Central memory CD4-positive, alpha-beta T cell (primary cell): ENCODE measurements at places on chromosomes 6 and 20.

DNA sequence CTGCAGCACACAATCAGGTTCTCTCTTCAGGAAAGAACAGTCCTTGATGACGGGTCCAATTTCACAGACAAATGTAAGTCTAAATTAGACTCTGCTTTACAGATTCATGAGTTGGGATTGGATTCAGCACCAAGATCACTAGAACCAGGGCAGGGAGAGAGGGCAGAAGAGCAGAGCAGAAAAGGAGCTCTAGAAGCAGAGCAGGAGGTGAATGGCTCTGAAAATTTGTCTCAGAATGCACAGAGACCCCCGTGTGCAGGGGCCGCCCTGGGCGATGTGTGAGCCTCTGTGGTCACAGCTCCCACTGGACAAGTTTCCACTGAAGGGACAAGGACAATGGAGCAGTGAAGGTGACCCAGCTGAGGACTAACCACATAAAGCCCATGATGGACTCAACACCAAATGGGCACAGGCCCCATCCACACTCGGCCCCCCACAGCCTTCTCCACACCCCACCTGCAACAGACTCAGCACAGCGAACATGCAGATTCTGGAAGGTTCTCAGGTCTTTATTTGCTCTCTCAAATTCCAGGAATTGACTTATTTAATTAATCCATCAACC is 3.5 kb downstream of the HLA-B start:
- no peak for DNase-seq

DNA sequence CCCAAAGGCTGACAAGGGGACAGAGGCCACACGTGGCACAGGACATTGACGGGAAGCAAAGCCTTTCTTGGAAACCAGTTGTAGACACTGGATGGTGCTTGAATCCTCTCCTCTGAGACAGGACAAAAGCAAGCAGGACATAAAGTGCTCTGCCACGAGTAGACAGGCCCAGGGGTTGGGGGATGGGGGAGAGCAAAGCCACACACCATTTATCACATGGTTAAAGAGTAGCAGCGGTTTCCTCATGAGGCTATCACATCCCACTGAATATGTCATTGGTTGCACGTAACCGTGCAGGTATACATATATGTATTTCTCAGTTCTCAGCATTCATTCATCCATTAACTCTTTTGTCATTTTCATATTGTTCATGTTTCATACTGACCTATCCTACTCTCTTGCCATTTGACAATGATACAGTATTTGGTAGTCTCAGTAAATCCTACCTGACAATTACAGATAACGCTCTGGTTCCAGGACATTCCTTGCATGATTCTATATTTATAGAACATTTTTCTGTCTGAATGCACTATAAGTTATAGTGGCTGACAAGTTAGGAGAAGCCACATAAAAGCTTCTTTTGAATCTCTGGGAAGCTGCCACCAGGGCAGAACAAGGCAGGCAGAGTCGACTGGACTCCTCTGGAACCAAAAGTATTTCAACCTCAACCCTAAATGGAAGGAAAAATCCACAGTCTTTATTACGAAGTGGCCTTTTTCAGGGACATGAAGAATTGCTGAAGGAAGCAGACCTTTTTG is 23.5 kb downstream of the METTL24 start:
- no peak for DNase-seq

DNA sequence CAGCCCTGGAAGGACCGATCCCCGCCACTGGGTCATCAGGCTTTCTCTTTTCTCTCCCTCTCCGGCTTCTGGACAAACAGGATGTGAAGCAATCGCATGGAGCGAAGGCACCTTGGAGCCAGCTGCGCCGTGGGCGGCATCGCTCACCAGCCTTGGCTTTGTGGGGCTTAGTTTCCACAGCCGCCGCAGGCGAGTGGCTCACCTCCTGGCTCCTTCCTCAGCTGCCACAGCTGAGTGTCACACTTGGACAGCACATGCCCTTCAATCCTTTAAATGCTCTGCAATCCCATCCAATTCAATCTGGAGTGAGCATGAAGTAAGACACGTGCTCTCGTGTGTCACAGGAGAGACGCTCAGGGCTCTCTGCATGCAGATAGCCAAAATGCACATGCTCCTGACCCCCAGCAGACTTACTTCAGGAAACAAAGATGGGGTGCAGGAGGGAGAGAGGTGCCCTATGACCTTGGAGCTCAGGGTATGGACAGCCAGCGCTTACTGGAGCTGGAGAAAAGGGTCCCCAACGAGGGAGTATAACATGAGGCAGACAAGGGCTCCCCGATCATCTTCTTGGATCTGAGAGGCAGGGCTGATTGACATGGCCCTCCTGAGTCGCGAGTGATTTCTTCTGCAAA is 70.9 kb downstream of the BMP7 start:
- no peak for DNase-seq

DNA sequence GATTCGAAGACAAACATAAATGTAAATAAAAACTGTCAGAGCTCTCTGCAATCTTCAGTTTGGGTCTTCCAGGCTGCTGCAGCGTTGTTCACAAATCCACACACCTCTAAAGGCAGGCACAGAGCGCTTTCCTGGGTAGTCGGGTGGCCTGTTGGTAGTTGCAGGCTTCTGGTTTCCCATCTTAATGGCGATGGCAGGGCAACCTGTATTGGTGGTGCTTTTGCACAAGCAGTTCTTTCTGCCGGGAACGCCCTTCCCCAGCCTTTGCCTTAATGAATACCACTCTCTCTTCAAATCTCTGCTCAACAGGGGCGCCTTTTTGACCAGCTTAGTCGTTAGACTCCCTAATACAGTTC is 723 bp upstream of the IFT52 start:
- DNase-seq: no peak

- DNase-seq: no peak
These were observed 54.2 kb upstream of the ADGRF1 start for GRCh38 chr6:47096211-47096895.

- DNase-seq: no peak
These were observed 118.4 kb downstream of the JPH2 start for GRCh38 chr20:44068316-44069201.

DNA sequence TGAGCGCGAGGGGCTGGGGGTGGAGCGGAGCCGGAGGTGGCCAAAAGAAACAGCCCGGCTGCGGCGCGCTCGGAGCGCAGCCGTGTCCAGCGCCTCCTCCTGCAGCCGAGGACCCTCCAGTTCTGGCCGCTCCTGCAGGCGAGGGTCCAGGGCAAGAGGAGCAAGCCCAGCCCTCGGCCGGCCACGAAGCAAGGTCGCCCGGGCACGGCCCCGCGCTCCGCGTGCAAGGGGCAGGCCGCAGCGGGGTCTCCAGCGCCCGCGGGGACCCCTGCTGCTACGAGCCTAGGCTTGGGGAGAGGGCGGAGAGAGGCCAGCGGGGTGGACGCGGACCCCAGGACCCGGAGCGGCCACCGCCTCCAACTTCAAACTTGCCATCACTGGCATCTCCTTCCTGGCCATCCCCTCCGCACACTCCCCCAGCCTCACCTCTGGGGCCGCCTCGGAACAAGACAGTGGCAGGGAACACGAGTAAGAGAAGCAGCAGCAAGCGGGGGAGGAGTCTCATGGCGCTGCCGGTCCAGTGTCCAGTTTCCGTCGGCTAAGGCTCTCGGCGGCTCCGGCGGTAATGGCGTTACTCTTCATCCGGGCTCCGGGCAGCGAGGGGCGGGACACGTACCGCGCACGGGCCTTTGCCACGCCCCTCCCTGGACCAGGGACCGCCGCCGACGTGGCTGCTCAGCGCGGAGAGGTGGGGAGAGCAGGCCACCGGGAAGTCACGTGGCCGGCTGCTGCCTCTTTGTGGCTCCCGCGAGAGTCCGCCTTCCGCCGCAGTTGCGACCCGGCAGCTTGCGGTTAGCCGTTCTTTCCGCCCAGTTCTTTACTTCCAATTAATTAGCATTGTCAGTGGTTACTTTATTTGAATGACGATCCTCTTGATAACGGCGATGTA is at the start of gene SSR1:
Gene SSR1, minus strand, starts transcription at position 584 of the 889 bp plus-strand sequence. Its CDS starts 79 bp downstream, at position 505.
- DNase-seq: peak; percentile 86

GRCh38 chr20:17882065-17882833 is 86.3 kb downstream of the SNX5 start:
- no peak for DNase-seq

- no peak for DNase-seq
These were observed 27.9 kb upstream of the SERPINB9 start for GRCh38 chr6:2931055-2931454.

DNA sequence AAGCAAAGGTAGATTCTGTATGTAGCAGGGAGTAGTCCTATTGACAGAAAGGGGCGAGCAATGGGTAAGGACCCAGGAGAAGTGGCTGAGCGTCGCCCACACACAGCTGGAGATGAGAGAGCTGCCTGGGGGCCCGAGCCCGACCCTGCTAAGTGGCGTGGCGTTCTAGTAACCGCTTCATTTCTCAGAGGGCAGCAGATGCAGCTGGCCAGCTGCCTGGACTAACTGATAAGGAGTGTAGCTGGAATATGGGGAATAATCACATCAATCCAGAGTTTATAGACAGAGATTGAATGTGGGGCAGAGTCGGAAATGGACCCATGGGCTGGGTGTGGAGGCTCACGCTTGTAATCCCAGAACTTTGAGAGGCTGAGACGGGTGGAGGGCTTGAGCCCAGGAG is 64.4 kb downstream of the EZR start:
- DNase-seq: no peak
